ENCODE measurements at places on chromosomes 16 and 17. TPM values are rescaled to one million over a fixed set of nuclear protein-coding genes. Genes with fewer than 3 reads are reported as not detected.

The BICDL2 gene
- not detected for total RNA-seq

The MYLK3 gene
- 1.0 TPM for total RNA-seq

The ACSM3 gene
- total RNA-seq = 0.48 TPM

DNA sequence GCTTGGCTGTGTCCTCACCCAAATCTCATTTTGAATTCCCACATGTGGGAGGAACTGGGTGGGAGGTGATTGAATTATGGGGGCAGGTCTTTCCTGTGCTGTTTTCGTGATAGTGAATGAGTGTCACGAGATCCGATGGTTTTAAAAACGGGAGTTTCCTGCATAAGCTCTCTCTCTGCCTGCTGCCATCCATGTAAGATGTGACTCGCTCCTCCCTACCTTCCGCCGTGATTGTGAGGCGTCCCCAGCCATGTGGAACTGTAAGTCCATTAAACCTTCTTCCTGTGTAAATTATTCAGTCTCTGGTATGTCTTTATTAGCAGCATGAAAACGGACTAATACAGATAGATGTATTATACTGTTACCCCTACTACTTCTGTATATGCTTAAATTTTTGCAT lies 3.6 kb downstream of the SPATA33 start:
- DNase-seq = no peak

- DNase-seq = no peak
Observed at GRCh38 chr16:74837056-74837455, 62.4 kb upstream of the FA2H start.

- no peak for DNase-seq
Observed at GRCh38 chr17:53134548-53134947, 688.2 kb upstream of the KIF2B start.

DNA sequence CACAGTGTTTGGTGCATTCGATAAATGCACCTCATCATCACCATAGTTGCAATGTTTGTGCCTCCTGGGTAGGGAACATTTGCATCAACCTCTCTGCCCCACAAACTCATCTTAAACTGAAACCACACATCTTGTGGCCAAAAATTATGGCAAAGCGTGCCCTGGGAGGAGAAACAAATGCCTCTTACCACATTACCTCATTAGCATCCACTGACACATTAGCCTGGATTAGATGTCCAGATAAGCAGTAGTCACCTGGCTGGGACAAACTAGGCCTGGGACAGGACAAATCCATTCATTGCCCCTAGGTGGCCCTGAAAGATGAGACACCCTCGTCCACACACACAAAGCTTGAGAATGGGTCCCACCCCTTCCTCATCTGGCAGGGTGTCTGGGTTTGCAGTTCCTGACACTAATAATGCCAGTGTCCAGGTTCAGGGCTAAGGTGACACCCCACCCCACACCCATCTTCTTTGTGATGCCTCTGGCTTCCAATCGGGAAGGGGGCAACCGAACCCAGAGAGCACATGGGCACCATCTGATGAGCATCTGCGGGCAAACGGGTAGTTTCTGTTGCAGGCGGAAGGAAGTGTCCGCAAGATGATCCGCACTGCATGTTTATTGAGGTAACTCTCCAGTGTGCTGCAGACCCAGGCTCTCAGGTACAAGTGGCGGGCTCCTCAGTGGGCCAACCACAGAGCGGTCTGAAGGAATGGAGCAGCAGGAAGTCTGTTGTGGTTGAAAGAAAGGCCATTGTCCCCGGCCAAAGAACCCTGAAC lies 8.6 kb downstream of the XYLT1 start:
- DNase-seq = no peak

Measured in neural crest cell (in vitro differentiated cells).